ENCODE measurements at places on chromosomes 7 and 10.

DNA sequence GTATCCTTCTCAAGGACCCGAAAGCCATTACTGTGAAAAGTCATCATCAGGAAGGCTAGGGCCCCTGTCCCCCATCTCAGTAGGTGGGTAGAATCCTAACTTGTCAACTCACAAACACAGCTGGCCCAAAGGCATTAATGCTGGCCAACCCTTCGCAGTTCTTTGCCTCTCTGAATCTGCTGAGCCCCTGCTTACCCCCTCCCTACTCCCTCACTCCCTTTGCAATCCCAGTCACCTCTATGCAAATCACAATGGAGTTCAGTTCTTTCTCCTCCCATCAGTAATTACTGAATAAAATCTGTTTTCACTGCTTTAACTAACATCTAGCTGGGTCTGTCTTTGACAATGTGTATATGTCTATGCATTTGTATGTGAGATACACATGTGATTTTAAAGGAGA lies 38.1 kb upstream of the AOAH start:
- no peak for DNase-seq

- DNase-seq, result no peak
Observed at GRCh38 chr7:35802102-35802466, 1.2 kb downstream of the SEPTIN7 start.

DNA sequence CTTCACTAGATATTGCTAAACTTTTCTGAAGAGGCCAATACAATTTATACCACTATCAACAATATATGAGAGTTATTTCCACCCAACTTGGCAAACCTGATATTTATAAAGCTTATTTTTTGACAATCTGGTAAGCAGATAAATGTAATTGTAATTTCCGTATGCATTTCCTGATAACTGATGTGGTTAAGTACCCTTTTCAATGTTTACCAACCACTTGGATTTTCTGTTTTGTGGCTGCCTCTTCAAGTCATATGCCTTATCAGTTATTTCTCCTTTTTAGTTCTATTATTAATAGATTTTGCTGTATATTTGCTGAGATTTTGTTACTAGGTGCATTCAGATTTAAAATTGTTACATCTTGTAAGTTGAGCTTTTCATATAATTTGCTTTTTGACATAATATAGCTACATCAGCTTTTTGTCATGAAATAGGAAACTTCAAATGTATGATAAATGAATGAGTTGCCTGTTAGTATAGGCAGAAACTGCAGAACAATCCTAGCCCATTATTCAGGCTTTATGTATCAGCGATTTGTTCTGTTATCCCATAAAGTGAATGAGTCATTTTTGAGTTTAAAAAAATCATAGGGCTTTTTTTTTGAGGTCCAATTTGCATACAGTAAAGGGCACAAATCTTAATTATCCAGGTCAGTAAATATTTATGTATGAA lies 11.5 kb downstream of the SGPL1 start:
- no peak for DNase-seq

GRCh38 chr10:35268791-35269257 lies 67.5 kb upstream of the CCNY start:
- peak; percentile 71 for DNase-seq

- DNase-seq, result no peak
Observed at GRCh38 chr7:148883266-148884048, 634 bp downstream of the EZH2 start.
